ENCODE measurements at places on chromosomes 12 and 14.

GRCh38 chr12:19070341-19070740 is 59.2 kb upstream of the PLEKHA5 start:
- DNase-seq: no peak

GRCh38 chr14:93150227-93151208 is 34.2 kb downstream of the MOAP1 start:
- DNase-seq: no peak

- no peak for DNase-seq
These were observed 3.1 kb upstream of the ARHGEF40 start for GRCh38 chr14:21066882-21067502.

DNA sequence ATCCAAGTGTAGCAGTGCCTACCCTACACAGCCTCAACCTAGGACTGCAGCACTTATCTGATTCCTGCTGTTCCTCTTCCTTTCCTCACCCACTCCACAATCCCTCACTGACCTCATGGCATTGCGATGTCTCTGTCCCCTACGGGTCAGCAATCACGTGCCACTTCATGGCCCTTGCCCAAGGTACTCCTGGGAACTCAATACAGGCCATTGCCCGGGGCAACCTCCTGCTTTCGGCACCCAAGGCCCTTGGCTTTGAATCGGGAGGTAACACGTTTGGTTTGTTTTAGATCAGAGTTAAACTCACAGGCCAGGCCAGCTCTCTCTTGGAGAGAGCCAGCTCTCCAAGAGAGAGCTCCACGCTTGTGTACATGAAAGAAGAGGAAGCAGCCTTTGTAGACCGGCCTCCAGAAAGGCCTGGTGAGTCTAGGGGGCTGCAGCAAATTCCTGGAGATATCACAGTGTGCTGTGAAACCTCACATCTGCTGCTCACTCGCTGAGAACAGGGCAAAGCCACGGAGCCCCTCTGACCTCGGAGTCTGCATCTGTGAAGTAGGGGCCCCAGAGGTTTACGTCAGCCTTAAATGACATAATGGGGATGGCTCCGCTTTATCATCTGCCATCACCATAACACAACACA is 12.2 kb downstream of the CLMN start:
- DNase-seq: no peak

DNA sequence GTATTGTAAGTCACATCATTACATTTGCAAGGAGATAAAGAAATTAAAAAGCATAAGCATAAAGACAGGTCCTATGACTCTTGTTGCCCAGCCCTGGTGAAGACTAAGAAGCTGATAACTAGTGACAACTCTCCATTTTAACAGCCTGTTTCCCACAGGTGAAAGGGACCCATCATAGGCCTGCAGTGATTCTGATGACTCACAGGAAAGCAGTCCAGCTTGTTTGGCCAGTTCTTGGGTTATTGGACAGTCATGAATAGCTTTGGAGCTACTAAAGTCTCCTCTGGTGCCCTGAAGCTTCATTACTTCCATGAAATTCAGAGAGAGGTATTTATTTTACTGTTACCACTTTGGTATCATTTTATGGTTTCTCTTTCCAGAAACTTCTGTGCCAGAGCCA is 55.5 kb upstream of the DYRK2 start:
- no peak for DNase-seq

DNA sequence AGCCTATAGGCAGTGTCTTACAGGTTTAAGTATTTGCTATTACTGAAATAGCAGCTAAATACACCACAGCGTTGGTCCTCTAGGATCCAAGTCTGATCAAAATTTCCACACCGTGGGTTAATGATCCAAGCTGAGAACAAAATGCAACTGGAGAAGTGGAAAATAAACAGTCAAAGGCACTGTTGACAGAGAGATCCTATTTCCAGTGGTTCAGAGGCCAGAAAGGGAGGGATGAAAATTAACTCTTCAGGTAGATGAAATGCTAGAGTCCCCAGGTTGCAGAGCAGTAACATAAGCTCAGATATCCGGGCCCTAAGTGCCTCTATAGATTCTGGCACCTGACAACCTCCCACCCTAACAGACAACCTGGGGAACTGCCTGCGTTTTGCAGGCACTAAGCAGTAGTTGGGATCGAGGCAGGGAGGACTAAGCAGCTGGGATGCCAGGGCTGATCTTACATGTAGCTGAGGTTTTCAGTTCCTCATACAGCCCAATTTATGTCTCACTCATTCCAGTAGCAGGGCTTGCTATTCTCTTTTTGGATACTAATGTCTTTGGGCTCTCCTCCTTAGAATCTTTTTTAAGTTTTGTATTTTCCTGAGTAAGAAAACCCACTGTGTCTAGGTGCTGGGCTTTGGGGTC is 42.7 kb upstream of the CRACR2A start:
- no peak for DNase-seq

GRCh38 chr12:111881716-111882115 is 39.7 kb downstream of the MAPKAPK5 start:
- DNase-seq: no peak

DNA sequence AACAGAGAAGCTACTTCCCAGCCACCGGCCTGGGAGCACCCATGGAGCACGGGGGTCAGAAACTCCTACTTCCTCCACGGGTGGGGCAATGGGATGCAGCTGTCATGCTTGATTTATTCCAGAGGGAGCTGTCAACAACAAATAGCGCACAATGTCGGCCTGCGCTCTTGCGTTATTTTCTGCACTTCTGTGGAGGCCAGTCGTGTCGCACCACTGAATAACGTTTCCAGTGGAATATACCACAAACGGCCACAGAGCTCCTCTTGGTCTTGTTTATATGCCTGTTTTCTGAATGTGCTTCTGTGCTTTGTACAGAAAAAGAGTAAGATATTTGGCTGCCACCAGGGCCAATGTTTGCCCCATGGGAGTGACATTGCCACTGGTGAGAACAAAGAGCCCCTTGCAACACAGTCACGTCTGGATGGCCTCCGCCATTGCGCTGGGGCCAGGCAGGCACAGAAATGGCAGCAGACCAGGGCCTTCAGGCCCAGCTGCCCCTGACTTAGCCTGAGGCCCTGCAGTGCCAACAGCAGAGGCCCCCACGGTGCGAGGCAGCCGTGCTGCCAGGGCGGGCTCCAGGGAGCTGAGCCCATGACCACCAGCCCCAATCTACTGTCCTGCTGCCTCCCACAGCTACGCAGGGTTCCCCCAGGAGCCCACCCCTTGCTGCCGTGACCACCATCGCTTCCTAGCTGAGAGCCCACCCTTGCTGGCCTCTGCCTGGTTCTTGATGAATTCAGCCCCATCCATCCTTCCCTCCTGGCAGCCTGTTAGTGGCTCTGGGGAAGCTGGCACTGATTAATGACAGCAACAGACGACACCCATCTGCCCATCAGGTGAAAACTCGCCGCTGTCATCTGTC is 28.9 kb upstream of the TMEM179 start:
- no peak for DNase-seq

DNA sequence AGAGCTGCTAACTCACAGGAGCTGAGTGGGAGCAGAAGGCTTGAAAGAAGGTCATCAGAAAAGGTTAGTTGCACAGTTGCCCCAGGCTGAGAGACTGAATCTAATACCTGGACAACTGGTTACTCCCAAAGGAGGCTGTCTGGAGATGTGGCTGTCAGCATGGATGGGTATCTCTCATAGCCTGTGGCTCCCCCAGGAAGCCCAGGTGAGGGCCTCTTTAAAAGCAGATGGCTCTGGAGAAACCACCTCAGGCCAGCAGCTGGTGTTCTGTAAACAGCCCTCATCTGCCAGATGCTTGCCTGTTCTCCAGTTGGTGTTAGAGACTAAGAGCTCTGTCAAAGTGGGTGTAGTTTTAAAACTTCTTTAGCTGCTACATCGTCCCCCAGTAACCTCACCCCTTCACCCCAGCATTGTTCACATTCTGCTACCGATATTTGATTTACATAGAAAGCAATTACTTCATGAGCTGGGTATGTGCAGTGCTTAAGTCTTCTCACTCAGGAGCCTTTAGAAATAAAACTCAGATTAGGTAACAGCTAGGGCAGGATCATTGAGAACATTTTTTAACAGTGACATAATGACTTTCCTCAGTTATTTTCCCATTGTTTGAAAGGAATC is 25.8 kb downstream of the DACT1 start:
- no peak for DNase-seq

- DNase-seq: no peak
These were observed 148.0 kb upstream of the PDE3A start for GRCh38 chr12:20220339-20220738.

DNA sequence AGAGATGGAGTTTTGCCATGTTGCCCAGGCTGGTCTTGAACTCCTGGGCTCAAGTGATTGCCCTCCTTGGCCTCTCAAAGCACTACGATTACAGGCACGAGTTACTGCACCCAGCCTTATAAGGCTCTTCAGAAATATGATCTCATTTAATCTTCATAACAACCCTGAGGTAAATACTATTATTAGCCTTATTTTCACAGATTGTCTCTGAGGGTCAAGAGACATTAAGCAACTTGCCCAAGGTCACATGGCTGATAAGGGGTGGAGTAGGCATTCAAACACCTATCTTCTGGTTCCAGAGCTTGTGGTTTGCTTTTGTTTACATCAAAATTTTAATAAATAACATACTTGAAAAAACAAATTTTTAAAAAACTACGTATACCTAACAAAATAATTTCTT is 5.1 kb downstream of the PRKAG1 start:
- DNase-seq: no peak

- no peak for DNase-seq
These were observed 126.5 kb downstream of the C12orf75 start for GRCh38 chr12:105457026-105457425.

DNA sequence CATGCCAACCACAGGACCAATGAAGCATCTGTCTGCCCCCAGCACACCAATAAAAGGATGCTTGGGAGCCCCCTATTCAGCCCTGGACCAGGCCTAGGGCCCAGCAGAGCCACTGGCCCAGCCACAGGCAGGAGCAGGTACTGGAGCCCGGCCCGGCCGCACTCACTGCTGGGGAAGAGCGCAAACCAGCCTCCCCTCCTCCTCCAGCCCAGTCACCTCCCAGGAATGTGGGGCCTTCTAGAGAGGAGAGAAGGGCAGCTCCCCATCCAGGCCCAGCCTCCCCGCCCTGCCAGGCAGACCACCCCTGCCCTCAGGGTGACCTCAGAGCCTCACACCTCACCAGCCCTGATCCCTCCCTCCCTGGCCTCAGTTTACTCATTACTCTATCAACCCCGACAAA is 56.2 kb downstream of the CCNK start:
- DNase-seq: no peak

DNA sequence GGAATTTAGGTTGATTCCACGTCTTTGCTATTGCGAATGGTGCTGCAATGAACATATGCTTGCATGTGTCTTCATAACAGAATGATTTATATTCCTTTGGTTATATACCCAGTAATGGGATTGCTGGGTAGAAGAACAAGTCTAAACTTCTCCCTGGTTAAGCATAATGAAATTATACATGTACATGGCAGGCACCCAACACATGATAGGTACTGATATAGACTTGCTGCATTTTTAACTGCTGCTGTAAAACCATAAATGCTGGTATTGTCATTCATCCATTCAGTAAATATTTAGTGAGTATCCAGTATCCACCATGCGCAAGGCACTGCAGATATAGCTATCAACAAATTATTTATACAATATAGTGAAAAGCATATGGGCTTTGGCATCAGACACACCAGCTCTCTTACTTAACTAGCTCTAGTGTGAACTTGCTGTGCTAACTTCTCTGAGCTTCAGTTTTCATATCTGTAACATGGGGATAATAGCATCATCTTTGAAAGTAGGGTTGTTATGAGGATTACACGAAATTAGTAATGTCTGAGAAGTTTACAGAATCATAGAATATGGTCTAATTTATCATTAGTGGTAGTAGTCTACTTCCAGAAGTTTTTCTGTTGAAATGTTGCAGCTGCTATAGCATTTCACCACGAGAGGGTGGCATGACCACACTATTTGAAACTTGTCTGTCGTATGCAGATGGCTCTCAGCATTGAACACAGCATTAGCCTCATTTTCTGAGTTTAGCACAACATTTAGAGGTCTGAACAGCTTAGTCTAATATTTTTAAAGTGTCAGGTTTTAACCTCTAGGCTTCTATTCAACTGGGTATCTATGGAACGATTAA is 32.0 kb upstream of the SEL1L start:
- no peak for DNase-seq

DNA sequence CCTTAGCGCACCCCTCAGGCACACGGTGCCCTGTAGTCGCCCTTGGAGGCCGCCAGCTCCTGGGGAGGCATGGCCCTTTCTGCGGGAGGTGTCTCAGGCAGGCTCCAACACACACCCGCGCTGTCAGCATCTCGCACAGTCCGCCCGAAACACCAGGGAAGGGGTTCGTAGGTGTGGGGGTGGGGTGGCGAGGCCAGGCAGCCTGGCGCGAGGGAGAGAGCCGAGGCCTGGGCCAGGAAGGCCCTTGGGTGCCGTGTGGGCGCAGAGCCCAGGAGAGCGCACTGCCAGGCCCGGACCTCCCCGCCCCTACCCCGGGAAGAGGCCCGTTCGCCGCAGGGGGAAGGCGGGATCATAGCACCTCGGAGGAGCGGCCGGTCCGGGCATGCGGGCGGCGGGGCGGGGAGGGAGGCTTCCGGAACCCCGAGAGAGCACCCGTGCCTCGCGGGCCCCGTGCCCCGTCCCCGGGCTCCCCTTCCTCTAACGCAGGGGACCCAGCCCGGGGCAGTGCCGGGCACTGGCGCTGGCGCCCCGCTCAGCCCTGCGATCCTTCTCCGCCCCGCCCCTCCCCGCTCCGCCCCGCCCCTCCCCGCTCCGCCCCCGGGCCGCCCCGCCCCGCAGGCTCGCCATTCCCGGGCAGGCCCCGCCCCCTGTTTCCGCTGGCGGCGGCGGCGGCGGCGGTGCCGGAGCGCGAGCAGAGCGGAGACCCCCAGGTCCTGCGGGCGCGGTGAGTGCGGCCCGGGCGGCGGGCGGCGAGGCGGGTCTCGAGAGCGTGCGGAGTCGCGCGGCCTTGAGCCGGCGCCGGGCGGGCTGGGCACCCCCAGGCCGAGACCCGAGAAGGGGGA is at the start of gene TSPAN9:
TSS of gene TSPAN9 (plus strand) at position 650 of the 842 bp plus-strand sequence. CDS start 123,815 bp downstream, outside the sequence.
- DNase-seq: no peak

GRCh38 chr14:69004731-69005431 is 25.8 kb upstream of the ACTN1 start:
- no peak for DNase-seq

GRCh38 chr14:36313206-36313605 is 7.2 kb downstream of the MBIP start:
- no peak for DNase-seq

- no peak for DNase-seq
These were observed 55.4 kb upstream of the MED13L start for GRCh38 chr12:116332705-116333380.

DNA sequence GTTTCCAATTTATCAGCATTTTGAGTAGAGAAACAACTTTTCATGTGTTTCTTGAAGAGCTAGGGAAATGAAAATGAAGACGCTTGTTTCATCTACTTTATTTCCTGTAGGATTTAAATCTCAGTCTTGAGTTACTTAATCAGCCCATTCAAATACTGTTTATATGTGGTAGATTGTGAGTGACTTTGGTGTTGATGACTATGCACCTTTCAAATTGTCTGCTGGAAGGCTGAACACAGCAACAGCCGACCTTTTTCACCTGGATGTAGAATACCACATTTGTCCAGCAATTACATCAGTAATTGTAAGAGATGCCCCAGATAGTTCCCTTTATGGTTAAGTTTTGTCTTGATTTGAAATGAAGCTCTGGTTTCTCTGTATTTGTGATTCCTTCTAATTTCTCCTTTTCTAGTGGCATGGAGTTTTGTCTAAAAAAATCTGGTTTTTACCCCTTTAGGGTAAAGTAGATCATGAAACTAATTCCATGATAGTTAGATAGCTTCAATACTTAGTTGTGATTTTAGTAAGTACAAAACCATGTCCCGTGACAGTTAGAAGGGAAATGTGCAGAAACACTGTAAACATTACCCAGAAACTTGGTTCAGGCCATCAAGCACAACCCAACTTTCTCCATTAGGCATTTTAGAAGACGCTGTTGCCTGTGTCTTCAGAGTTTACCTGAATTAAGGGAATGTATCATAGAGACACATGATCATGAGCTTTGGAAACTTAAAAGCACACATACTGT is 165.0 kb downstream of the SRGAP1 start:
- DNase-seq: no peak
